T-helper 2 cell treated with Interferon-gamma antibody and Interleukin-4, amounts not matched to agents 5 μg/mL and 100 μg/mL, for 36 hours (primary cell): ENCODE measurements at places on chromosomes 6 and 20.

GRCh38 chr6:129686941-129687627 lies 22.9 kb downstream of the ARHGAP18 start:
- no peaks in the 10 kb centered on the region for H3K27me3 ChIP-seq
- H3K36me3 ChIP-seq, result peaks cover 4% of the 10 kb centered on the region
- peaks cover 65% of the 10 kb centered on the region for H3K4me1 ChIP-seq
- peak overlapping the region; percentile 60 for H3K4me3 ChIP-seq

DNA sequence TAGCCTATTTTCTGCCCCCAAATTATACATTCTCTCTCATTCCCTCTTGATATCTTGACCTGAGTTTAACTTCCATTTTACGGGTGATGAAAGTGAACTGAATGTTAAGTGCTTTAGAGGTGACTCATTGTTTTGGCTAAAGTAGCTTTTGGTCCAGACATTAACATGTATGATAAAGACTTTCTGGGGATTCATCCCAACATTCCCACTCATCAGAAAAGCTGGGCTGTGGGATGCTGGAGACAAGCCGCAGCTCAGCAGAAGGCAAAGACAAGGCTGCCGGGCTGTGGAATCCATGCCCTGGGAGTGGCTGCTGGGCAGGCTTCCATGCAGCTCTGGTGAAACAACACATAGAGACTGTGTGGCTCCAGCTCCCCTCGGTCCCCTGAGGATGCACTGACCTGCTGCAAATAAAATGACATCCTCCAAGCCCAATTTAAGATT lies 89.9 kb upstream of the SYNDIG1 start:
- no peak overlapping the region for H3K27ac ChIP-seq
- no peaks in the 10 kb centered on the region for H3K36me3 ChIP-seq
- no peaks in the 10 kb centered on the region for H3K27me3 ChIP-seq
- no peaks in the 10 kb centered on the region for H3K4me1 ChIP-seq
- DNase-seq, result no peak

GRCh38 chr6:84539122-84539856 lies 225.1 kb downstream of the TBX18 start:
- DNase-seq, result no peak
- H3K27me3 ChIP-seq, result no peaks in the 10 kb centered on the region
- no peak overlapping the region for H3K4me3 ChIP-seq
- H3K27ac ChIP-seq, result no peak overlapping the region
- no peaks in the 10 kb centered on the region for H3K36me3 ChIP-seq
- no peaks in the 10 kb centered on the region for H3K4me1 ChIP-seq

- no peak for DNase-seq
- no peak overlapping the region for H3K4me3 ChIP-seq
- H3K27me3 ChIP-seq, result peaks cover 9% of the 10 kb centered on the region
- H3K36me3 ChIP-seq, result no peaks in the 10 kb centered on the region
These were observed 163.9 kb downstream of the ANKRD60 start for GRCh38 chr20:58064411-58065010.

DNA sequence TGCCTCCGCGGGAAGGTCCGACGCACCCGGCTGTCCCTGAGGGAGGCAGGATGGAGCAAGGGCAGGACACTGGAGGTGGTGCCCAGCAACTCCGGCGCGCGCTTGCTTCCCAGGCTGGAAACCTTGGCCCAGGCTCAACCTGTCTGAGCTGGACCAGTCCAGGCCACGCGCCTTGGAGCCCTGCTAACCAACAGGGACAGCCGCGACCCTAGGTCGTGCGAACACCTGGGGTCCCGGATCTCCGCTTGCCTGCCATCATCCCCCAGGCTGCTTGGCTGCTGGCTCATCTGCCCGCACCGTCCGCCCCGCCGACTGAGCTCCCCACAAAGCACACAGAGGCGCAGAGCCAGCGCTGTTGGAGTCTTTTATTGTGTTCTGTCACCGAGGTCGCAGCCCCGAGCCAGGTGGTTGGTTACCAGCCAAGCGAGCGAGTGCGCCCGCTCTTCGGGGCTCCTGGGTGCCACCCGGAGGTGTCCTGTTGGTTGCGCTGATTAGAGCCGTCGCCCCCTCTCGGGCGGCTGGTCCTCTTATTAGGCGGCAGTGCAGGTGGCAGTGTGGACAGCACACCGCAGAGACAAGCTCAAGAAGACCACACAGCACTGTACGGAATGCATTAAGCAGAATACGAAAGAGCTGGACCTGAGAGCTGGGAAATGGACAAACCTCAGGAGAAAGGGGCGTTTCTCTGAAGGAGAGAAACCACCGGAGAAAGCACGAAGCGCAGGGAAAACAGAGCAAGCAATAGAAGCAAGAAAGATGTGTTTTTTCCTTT lies 3.8 kb downstream of the COL12A1 start:
- no peak overlapping the region for H3K4me3 ChIP-seq
- no peaks in the 10 kb centered on the region for H3K36me3 ChIP-seq
- H3K27ac ChIP-seq, result no peak overlapping the region
- DNase-seq, result no peak

DNA sequence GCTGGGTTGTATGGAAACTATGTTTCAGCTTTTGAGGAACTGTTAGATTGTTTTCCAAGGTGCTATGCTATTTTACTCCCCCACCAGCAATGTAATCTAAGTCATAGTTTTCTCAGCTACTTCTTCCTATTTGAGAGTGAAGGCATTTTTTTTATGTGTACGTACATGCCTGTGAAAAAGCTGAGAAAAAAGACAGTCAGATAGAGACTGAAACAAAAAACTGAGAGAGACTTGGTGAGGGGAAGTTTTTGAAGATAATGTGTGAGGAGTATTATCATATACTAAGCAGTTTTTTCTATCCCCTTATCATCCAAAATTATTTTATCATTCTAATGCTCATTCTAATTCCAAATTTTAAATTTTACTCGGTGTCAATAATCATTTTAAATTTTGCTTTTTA lies 780.0 kb downstream of the BCKDHB start:
- H3K36me3 ChIP-seq, result no peaks in the 10 kb centered on the region
- H3K4me1 ChIP-seq, result no peaks in the 10 kb centered on the region
- no peak overlapping the region for H3K4me3 ChIP-seq
- no peaks in the 10 kb centered on the region for H3K27me3 ChIP-seq

GRCh38 chr6:73639040-73639439 lies 14.8 kb downstream of the SLC17A5 start:
- no peak overlapping the region for H3K27ac ChIP-seq
- no peaks in the 10 kb centered on the region for H3K27me3 ChIP-seq

GRCh38 chr20:1418350-1418749 lies 25.5 kb upstream of the FKBP1A start:
- no peak for DNase-seq
- H3K36me3 ChIP-seq, result no peaks in the 10 kb centered on the region
- no peak overlapping the region for H3K4me3 ChIP-seq
- peaks cover 27% of the 10 kb centered on the region for H3K27me3 ChIP-seq
